ENCODE measurements at places on chromosomes 16 and 17.

DNA sequence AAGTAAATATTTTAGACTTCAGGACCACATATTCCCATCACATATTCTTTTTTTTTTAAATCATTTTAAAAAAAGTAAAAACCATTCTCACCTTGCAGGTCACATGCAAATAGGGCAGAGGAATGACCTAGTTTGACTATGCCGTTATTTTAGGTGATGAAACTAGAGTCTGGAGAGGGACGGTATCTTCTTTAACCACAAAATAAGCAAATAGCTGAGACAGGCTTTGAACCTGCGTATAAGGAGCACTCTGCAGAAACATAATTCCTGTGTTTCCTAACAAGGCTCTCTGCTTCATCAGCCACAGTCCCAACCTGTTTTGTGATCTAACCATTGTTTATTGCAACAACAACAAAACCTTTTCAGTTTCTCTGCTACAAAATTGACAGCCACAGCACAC is 121.5 kb downstream of the PCTP start:
- no peak for DNase-seq

GRCh38 chr17:81067391-81067811 is 32.5 kb downstream of the BAIAP2 start:
- no peak for DNase-seq

- DNase-seq = no peak
Observed at GRCh38 chr16:66462912-66463311, 35.8 kb downstream of the BEAN1 start.

GRCh38 chr17:74250324-74250995 is 23.6 kb upstream of the DNAI2 start:
- no peak for DNase-seq

DNA sequence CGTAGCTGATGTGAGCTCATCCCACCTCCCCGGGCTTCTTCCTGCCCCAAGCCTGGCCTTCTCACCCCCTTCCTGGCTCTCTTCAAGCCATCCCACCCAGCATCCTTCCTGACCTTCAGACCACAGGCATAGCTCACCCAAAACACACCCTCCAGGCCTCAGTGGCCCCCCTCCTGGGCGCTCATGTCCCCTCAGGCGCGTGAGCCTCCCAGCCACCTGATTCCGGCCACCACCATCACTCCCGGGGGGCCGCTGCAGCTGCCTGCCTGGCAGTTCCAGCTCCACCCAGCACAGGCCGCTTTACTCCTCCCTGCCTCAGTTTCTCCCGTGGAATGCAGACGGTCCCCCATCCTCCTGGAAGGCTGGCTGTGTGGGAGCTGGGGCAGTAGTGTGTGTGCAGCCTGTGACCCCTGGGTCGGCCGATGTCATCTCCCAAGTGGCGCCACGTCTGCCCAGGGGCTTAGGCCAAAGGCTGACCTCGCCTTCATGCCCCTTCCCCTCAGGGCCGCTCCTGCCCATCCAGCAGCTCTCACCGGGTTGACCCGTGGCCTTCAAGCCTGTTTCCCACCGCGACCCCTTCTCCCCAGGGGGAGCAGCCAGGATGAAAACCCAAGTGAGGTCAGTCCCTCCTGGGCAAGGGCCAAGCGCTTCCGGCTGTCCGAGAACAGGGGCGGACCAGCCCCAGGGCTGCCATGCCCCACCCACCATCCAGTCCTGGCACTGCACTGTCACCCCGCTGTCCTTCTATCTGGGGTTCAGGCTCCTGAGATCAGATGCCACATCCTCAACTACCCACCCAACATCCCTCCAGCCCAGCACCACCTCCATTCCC is 11.9 kb upstream of the CHMP6 start:
- no peak for DNase-seq

- no peak for DNase-seq
Observed at GRCh38 chr16:80552277-80552676, 11.5 kb downstream of the DYNLRB2 start.

DNA sequence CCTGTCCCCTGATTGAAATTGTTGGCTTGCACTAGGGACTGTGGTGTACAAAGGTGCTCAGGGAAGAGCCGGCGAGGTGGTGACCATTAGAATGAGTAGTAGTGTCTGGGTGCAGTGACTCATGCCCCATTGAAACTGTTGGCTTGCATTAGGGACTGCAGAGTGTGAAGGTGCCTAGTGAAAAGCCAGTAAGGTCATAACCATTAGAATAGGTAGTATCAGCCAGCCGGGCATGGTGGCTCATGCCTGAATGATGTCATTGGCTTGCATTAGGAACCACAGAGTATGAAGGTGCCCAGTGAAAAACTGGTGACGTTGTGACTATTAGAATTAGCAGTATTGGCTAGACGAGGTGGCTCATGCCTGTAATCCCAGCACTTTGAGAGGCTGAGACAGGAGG is 78.9 kb downstream of the ABCC6 start:
- no peak for DNase-seq

- no peak for DNase-seq
Observed at GRCh38 chr16:53080345-53081031, 25.7 kb downstream of the CHD9 start.

GRCh38 chr17:61803796-61804195 is 59.5 kb downstream of the BRIP1 start:
- DNase-seq = no peak

- no peak for DNase-seq
Observed at GRCh38 chr16:85321509-85322271, 209.4 kb upstream of the CIBAR2 start.

- DNase-seq = no peak
Observed at GRCh38 chr16:8756755-8757154, 40.7 kb downstream of the TMEM186 start.

GRCh38 chr17:75081611-75082540 is 5.9 kb upstream of the SLC16A5 start:
- DNase-seq = no peak

- DNase-seq = no peak
Observed at GRCh38 chr17:1398028-1398427, 2.0 kb downstream of the YWHAE start.

DNA sequence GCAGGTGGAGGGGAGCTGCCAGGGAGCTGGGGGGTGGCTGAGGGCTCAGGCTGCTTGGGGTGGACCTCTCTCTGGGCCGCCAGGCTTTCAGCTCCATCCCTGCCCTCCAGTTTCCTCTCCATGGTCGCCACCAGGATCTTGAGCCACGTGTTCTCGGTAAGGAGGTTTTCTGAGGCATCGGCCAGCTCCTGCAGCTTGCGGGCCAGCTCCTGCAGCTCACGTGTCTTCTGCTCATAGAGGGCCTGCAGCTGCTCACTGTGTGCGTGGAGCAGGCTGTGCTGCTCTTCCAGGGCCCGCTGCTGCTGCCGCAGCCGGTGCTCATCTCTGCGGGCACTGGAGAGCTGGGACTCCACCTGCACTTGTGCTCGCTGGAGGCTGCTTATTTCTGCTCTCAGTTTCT is 11.0 kb downstream of the SNN start:
- DNase-seq = no peak

GRCh38 chr17:72244494-72244893 is 123.7 kb downstream of the SOX9 start:
- no peak for DNase-seq

GRCh38 chr16:66996983-66997358 is 8.6 kb downstream of the CES4A start:
- DNase-seq = no peak

- no peak for DNase-seq
Observed at GRCh38 chr17:15912416-15912955, 32.4 kb upstream of the ADORA2B start.

GRCh38 chr16:68247932-68248331 is 2.8 kb downstream of the PLA2G15 start:
- DNase-seq = no peak

DNA sequence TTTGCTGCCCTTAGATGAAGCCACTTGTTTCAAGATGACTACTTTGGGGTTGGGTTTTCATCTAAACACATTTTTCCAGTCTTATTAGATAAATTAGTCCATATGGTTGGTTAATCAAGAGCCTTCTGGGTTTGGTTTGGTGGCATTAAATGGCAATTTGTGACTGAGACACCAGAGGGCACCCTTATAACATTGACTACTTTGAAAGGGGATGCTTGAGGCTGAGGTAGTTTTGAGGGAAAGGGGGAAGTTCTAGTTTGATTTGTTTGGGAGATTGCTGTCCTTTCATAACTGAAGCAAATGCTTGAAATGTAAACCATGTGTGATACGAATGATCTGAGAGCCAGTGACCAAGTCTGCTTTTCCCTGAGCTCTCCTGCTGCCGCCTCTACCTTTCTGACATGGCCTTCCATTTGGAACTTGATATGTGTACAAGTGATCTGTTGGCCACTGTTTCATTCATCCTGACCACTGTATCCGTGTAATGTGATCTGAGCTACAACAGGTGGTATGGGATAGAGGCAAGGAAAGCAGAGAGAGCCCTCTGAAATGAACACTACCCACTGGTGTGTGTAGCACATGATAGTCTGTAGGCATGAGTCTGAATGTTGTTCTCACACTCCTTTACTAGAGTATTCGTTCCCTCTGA is 5.8 kb upstream of the RARA start:
- peak; percentile 56 for DNase-seq

- DNase-seq = no peak
Observed at GRCh38 chr16:89172528-89173173, 1.1 kb downstream of the CDH15 start.

GRCh38 chr16:65889533-65889966 is 476.9 kb upstream of the CDH5 start:
- no peak for DNase-seq

DNA sequence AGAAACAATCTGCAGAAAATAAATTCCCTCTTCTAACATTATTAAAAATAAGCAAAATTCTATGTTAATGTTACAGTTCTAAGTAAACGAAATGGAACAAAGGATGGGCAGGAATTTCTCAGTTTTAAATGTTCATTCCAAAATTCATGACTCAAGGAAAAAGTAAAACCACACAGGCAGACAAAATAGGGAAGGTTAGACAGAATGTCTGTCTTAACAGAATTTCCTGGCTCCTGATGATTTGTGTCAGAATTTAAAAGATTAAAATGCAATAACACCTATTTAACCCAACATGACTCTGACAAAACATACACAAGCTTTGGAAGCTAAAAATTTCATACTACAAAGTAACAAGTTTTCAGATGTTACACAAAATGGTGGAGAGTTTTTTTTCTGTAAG is 42.8 kb downstream of the SPOP start:
- no peak for DNase-seq

GRCh38 chr16:58198022-58198683 is at the start of gene CSNK2A2:
Gene CSNK2A2 (minus strand): TSS chr16:58198106. CDS start chr16:58197736, 370 bp downstream.
- DNase-seq = peak; percentile 47

DNA sequence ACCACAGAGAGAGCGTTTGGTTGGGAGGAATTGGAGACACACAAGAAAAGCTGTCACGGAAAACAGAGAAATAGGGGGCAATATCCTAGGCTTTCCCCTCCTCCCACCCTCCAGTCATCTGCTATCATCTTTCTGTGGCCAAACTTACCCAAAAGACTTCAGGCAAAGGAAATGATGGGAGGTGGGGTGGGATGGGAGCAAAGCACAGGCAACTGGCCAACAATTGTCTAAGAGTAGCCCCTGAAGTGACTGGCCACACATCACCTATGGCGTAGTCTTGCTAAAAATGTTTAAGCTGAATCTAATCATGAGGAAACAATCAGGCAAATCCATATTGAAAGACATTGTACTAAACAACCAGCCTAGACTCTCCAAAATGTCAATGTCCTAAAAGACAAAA is 46.9 kb upstream of the ALOX12 start:
- no peak for DNase-seq

- DNase-seq = no peak
Observed at GRCh38 chr17:70564006-70564620, 394.8 kb downstream of the KCNJ2 start.

DNA sequence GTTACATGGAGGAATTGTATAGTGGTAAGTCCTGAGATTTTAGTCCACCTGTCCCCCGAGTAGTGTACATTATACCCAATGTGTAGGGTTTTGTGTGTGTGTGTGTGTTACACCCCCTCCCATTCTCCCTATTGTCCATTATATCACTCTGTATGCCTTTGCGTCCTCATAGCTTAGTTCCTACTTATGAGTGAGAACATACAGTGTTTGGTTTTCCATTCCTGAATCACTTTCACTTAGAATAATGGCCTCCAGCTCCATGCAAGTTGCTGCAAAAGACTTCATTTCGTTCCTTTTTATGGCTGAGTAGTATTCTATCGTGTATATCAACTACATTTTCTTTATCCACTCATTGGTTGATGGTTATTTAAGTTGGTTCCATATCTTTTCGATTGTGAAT is 635 bp upstream of the FA2H start:
- no peak for DNase-seq

GRCh38 chr16:30418350-30419181 is 11.2 kb downstream of the ZNF771 start:
- no peak for DNase-seq

- no peak for DNase-seq
Observed at GRCh38 chr16:26386096-26386495, 680.6 kb upstream of the C16orf82 start.

GRCh38 chr17:42288803-42289610 is 709 bp downstream of the STAT5A start:
- DNase-seq = no peak

GRCh38 chr16:65662256-65662655 is 540.4 kb upstream of the CDH11 start:
- DNase-seq = no peak

DNA sequence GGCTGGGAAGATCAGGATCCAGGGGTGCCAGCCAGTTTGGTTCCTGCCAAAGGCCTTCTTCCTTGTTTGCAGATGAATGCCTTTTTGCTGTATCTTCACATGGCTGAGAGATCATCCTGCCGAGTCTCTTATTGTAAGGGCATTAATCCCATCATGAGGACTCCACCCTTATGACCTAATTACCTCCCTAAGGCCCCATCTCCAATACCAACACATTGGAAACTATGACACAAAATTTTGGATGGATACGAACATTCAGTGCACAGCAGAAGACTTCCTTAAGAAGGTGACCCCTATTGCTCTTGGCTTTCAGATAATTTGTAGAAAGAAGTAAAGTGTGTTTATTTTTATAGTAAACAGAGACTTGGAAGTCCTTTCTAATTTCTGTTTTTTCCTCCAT is 1164.7 kb upstream of the CDH8 start:
- DNase-seq = no peak

- no peak for DNase-seq
Observed at GRCh38 chr17:77676237-77676661, 282.3 kb upstream of the TNRC6C start.

DNA sequence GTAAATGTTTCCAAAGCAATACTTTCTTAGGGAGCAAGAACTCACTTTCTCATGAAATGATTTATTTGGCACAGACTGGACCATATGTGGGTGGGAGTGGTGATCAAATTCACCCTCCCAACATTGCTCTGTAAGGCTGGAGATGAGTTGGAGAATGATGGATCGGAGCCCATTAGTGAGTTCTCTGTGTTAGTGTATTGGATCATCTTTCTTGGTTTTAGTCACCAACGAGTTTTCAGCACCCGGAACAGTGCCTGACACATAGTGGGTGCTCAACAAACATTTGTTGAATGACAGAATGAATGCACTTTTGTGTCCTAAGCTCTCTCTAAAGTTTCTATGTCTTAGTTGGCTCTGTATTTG is 104.5 kb upstream of the FAM20A start:
- DNase-seq = no peak

- no peak for DNase-seq
Observed at GRCh38 chr17:63448655-63449054, 2.5 kb upstream of the CYB561 start.

- DNase-seq = no peak
Observed at GRCh38 chr17:28466521-28467048, 6.9 kb upstream of the SLC13A2 start.

GRCh38 chr16:74752756-74753155 is 21.9 kb downstream of the FA2H start:
- no peak for DNase-seq
